G401 (cell line): ENCODE measurements at places on chromosomes 6 and 20. TPM values are rescaled to one million over a fixed set of nuclear protein-coding genes. Genes with fewer than 3 reads are reported as not detected.

Gene ID1
- total RNA-seq, result 1,330 and 1,439 TPM in 2 replicates

Gene IMPG1
- total RNA-seq, result not detected in 2 replicates

Gene PHACTR1
- not detected in 2 replicates for total RNA-seq

Gene SLC17A1
- not detected in 2 replicates for total RNA-seq

Gene CASS4
- total RNA-seq, result 0.51 TPM in 1 of 2 replicates, not detected in the other

Gene PDSS2
- 17.2 and 17.5 TPM in 2 replicates for total RNA-seq

Gene CRIP3
- not detected in 2 replicates for total RNA-seq

Gene LY6G6F
- total RNA-seq, result 1.1 TPM in 1 of 2 replicates, not detected in the other

Gene PI3
- total RNA-seq, result not detected in 2 replicates

Gene RBBP8NL
- total RNA-seq, result not detected in 2 replicates

Gene CFAP61
- not detected in 2 replicates for total RNA-seq

Gene PSORS1C1
- not detected in 2 replicates for total RNA-seq

Gene DHX35
- total RNA-seq, result 14.5 and 19.8 TPM in 2 replicates

Gene C6orf163
- 0.34 and 0.80 TPM in 2 replicates for total RNA-seq

Gene SPINT4
- total RNA-seq, result not detected in 2 replicates

Gene TXLNB
- total RNA-seq, result 0.03 TPM in 1 of 2 replicates, not detected in the other

Gene PACSIN1
- total RNA-seq, result 0.12 TPM in 1 of 2 replicates, not detected in the other

Gene DNMT3B
- total RNA-seq, result 23.4 and 29.1 TPM in 2 replicates

Gene HLA-DQA1
- total RNA-seq, result not detected in 2 replicates

Gene BRD2
- total RNA-seq, result 96.4 and 172 TPM in 2 replicates

Gene FOXC1
- 10.2 and 11.4 TPM in 2 replicates for total RNA-seq

Gene COL19A1
- total RNA-seq, result not detected in 2 replicates

Gene MCHR2
- not detected in 2 replicates for total RNA-seq

Gene PTK6
- total RNA-seq, result 0.10 TPM in 1 of 2 replicates, not detected in the other

Gene DEFB132
- total RNA-seq, result not detected in 2 replicates

Gene NPBWR2
- not detected in 2 replicates for total RNA-seq

Gene COL20A1
- total RNA-seq, result not detected in 2 replicates

Gene SNAP25
- total RNA-seq, result not detected in 2 replicates

Gene CRISP2
- total RNA-seq, result not detected in 2 replicates

Gene NEURL2
- 6.6 and 7.0 TPM in 2 replicates for total RNA-seq
